ENCODE measurements at places on chromosomes 13 and 19.

GRCh38 chr19:51418707-51419106 is 1.3 kb upstream of the SIGLEC10 start:
- no peak for DNase-seq

- no peak for DNase-seq
Measured at GRCh38 chr13:31020996-31021395, 88.5 kb downstream of the TEX26 start.

- DNase-seq, result no peak
Measured at GRCh38 chr13:26956522-26957142, 196.0 kb upstream of the GPR12 start.

GRCh38 chr13:20024702-20025101 is 66.2 kb downstream of the ZMYM2 start:
- peak; percentile 9 for DNase-seq

DNA sequence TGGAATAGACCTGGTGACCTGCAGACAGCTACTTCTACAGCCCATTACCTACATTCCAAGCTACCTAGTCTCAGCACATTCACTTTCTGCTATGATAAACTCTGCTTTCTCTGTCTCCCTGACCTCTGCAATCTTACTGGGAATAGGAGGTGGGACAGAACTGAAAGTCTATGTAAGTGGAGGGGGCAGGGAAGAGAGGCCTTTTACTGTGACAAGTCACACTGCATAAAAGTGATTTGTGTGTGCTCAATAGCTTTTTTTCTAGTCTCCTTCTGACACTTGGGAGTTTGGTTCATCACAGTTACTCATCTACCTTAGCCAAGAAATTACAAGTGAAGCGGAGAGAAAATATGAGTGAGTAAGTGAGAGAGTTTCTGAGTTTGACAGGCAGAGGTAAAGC is 322.4 kb downstream of the OLFM4 start:
- DNase-seq, result no peak

DNA sequence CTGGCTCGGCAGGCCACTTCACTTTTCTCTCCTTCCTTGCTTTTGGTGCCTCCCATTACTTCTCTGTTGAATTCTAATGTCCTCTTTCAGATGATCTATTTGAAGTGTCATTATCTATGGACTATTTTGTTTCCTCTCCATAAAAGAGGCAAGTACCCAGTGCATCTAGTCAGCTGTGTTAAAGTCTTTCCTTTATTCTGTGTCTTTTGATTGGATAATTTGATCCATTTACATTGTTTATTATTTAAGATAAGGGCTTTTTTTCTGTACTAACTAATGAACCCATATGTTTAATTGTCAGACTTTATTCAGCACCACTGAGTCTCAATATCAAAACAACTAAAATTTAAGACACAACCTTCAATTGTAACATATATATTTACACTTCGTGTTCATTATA is 36.4 kb downstream of the IGFL3 start:
- DNase-seq, result no peak

DNA sequence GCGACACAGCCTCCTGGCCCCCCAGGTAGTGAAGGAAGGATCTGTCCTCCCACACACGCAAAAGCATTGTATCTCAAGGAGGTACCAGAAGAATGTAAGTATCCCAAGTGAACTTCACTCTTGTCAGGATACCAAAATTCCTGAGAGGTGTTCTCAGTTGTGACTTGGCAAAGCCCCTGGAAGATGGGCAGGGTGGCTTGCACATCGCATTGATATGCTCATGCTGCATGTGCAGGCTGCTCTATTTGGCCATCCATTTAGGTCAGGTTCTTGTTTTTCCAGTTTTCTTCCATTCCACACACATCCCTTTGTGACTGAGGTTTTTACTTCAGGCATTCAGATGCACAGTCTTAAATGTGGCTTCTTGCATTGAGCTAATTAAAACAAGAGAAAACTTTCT is 382.8 kb downstream of the FOXO1 start:
- DNase-seq, result no peak

DNA sequence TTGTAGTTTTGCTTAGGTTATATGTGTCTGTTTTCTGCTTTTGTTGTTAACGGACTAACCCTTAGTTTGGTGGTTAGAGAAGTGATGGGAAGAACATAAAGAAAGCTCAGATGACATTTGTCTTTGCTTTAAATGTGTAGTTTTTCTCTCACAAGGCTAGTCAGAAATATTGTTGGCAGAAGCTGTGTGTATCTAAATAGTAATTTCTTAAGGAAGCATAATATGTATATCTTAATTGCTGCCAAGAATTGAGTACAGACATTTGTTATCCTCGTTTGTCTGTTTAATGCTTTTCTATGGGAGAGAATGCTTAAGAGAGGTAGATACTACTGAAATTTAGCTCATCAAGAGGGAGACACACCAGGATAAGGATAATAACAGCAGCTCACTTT is 2.7 kb downstream of the RGCC start:
- no peak for DNase-seq

DNA sequence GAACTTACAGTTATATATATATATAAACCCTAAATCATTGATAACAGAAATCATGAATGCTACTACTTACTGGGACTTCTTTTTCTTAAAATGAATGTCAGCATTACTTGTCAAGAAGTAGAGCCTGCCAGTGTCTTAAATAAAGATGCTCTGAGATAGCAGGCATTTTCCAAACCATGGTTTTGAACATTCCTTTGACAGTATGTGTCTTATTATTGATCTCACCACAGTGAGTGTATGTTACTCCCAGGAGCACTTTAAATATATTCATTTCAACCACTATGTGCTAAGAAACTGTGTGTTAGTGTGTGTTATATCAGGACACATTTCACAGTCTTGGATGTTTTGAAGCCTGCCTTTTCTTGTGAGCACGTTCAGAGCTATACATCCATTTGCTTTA is 28.2 kb downstream of the TNFRSF19 start:
- DNase-seq, result no peak
